ENCODE measurements at places on chromosomes 13 and 19. TPM values are rescaled to one million over a fixed set of nuclear protein-coding genes. Genes with fewer than 3 reads are reported as not detected.

DNA sequence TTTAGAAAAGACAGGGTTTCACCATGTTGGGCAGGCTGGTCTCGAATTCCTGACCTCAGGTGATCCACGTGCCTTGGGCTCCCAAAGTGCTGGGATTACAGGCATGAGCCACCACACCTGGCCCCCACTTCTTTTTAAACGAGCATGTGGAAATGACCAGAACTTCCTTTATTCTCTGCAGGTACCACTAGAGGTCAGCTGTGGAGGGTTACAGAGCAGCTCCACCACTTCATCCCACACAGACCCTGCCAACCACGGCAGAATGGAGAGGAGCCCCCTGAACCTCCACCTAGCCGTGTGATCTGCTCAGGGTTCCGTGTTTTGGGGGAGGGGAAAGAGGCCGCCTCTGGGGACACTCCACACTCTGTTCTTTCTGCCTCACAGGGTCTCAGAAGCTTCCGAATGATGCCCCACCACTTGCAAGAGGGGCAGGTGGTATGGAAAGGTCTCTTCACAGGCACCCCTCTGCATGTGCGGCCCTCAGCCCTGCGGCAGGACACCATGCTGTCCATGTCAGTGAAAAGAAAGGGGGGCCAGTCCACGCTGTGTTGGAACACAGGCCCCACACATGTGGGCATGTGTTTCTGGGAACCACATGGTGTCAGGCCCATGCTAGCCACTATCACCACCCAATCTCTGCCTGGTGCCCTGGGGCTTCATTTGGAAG lies 465.0 kb downstream of the TSHZ3 start:
- DNase-seq: no peak

DNA sequence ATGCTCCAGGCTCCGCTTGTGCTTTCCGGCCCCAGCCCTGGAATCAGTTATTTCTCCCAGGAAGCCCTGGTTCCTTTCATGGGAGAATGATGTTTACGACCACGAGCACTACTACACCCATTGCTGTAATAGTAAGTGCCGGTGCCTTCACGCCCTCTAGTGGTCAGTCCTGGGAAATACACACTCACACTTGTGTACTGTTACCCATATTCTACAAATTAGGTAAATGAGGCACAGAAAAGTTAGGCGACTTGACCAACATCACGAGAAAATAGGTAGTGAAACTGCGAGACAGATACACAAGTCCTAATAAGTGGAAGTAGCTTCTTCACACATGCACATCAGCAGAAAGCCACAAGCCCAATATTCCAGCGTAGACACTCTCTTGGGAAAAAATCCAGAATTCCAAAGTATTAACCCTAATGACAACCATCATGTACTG lies 21.7 kb downstream of the CEACAM21 start:
- DNase-seq: peak; percentile 74

GRCh38 chr13:30125422-30126073 lies 181.8 kb downstream of the KATNAL1 start:
- DNase-seq: no peak

DNA sequence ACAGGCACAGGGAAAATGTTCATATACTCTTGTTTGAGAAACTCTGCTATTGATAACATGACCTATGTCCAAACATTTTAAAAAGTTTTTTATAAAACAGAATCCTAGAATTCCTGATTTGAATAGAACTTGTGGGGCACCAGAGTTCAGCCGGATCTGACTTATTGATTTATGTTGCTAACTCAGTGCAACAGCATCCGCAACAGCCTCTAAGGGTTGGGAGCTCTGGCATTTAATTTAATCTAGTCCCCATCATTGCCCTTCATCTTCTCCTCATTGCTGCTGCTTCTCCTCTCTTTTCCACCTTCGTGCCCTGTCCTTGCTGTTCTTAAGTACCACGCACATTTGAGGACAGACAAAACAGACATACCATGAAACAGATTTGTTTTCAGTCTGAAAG lies 214.5 kb downstream of the FGF14 start:
- DNase-seq: no peak

DNA sequence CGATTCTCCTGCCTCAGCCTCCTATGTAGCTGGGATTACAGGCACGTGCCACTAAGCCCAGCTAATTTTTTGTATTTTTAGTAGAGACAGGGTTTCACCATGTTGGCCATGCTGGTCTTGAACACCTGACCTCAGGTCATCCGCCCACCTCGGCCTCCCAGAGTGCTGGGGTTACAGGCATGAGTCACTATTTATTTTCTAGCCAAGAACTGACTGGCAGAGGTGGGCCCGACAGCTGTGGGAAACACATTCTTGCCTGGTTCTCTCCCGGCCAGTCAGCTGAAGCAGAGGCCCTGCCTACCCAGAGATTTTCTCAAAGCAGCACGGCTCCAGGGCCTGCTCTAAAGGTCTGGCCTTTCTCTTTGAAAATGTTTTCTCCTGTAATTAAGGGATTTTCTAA lies 108.0 kb downstream of the KCTD15 start:
- DNase-seq: no peak

- no peak for DNase-seq
Measured at GRCh38 chr13:111886217-111886945, 180.6 kb upstream of the SOX1 start.

- DNase-seq: no peak
Measured at GRCh38 chr19:3129112-3129511, 6.7 kb upstream of the GNA15 start.

NR1H2 gene
- total RNA-seq: 68.2 TPM

DNA sequence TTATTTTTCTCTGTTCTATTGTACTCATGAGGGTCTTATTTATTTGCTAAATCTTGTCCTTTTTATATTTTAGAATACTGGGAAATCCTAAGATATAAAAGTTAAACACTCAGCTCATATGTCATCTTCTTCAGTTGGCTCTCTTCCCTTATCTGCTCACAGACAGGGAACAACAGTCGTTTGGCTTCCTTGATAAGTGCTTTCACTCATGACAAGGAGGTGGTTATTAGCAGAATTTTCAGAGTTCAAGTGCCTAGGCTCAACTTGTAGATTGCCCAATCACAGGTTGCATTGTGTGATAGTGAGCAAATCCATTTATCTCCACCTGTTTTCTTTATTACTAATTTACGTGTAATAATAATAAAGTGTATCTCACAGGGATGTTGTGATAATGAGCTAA lies 620.3 kb upstream of the PCDH20 start:
- no peak for DNase-seq

C19orf38 gene
- total RNA-seq: 9.9 TPM

DNA sequence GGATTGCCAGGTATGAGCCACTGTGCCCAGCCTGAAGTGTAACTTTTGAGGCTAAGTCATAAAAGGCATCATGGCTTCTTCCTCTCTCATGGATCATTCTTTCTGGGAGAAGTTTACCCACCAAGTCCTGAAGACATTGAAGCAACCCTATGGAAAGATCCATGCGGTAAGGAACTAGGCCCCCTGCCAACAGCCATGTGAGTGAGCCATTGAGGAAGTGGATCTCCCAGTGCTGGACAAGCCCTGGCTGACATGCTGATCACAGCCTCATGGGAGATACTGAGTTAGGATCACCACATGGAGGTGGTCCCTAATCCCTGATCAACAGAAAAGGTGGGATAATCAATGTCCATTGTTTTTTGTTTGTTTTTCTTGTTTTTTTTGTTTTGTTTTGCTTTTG lies 3.3 kb upstream of the NUDT19 start:
- DNase-seq: no peak

CEACAM20 gene
- not detected for total RNA-seq

DNA sequence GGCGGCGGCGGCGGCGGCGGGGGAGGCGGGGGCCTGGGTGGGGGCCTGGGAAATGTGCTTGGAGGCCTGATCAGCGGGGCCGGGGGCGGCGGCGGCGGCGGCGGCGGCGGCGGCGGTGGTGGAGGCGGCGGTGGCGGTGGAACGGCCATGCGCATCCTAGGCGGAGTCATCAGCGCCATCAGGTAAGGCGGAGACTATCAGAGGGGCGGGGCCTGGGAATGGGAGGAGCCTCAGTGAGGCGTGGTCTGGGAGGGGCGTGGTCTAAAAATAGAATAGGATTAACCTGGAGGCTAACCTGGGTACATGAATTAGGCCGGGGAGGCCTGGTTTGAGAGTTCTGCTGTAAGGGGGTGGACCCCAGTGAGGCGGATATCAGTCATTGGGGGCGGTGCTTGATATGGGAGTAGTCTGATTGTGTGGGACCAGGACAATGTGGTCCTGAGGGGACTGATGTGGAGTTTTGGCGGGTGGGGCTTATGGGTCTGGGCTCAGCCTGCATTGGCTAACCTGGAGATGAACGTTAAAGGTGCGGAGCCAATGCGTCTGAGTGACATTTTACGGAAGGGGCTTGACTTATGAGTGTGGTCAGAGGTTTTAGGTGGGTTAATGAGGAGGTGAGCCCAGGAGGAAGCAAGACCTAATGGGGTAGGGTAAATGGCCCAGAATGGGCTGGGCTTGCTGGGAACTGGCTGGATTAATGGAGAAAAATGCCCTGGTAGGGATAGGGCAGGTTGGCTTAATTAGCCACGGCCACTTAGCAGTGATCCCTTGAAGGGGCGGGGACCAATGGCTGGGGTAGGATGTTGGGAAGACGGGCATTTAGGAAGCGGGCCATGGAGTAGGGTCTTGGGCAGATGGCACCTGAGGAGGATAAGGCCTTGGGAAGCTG lies 1.4 kb downstream of the CAPNS1 start:
- DNase-seq: peak; percentile 88

GRCh38 chr13:26558987-26559386 lies 1.5 kb downstream of the WASF3 start:
- DNase-seq: no peak

- DNase-seq: no peak
Measured at GRCh38 chr13:68173111-68173510, 943.0 kb upstream of the PCDH9 start.

- DNase-seq: no peak
Measured at GRCh38 chr13:108816375-108816774, 187.0 kb downstream of the MYO16 start.

TINCR gene
- total RNA-seq: 0.91 TPM

- no peak for DNase-seq
Measured at GRCh38 chr19:23343434-23344010, 51.7 kb downstream of the ZNF91 start.

ZNF441 gene
- 6.0 TPM for total RNA-seq

SIGLEC12 gene
- 1.0 TPM for total RNA-seq

ZNF85 gene
- 23.8 TPM for total RNA-seq

DNA sequence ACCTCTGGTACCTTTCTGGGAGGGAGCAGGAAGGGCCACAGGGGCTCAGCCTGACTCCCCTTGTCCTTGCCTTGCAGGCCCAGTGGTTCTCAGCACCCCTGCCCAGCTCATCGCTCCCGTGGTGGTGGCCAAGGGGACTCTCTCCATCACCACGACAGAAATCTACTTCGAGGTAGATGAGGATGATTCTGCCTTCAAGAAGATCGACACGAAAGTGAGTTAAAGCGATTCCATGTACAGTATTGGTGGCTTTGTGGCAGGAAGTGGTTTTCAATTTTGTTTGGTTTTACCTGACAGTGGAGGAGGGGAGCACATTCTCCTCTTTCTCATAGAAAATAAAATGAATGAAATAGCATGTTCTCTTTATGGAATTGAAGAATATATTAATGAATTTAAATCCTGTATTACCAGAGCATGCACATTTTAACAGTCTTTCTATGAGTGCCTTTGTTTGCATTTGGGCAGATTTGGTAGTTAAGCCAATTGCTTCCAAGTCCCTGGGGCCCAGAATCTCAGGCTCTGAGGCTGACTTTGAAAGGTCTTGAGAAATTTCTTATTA lies 4.1 kb downstream of the MAB21L1 start:
- peak; percentile 10 for DNase-seq

- no peak for DNase-seq
Measured at GRCh38 chr13:89541091-89542030, 1806.1 kb upstream of the MIR17HG start.

- DNase-seq: no peak
Measured at GRCh38 chr13:43129511-43130110, 106.2 kb downstream of the DNAJC15 start.

- DNase-seq: no peak
Measured at GRCh38 chr13:32907211-32907610, 109.0 kb upstream of the KL start.

ZNF569 gene
- 9.8 TPM for total RNA-seq

KIR2DL3 gene
- total RNA-seq: not detected

PLVAP gene
- not detected for total RNA-seq

GRCh38 chr19:1624458-1624857 lies 19.2 kb upstream of the UQCR11 start:
- peak; percentile 49 for DNase-seq

- no peak for DNase-seq
Measured at GRCh38 chr19:31627620-31628365, 278.6 kb upstream of the TSHZ3 start.

GRCh38 chr13:39968646-39969475 lies 313.4 kb downstream of the COG6 start:
- DNase-seq: no peak

CDX2 gene
- total RNA-seq: not detected

- DNase-seq: no peak
Measured at GRCh38 chr13:76189882-76190519, 553.9 kb downstream of the LMO7 start.

ZNF560 gene
- total RNA-seq: 0.96 TPM

CYP4F2 gene
- total RNA-seq: not detected

HCST gene
- total RNA-seq: 56.1 TPM

DNA sequence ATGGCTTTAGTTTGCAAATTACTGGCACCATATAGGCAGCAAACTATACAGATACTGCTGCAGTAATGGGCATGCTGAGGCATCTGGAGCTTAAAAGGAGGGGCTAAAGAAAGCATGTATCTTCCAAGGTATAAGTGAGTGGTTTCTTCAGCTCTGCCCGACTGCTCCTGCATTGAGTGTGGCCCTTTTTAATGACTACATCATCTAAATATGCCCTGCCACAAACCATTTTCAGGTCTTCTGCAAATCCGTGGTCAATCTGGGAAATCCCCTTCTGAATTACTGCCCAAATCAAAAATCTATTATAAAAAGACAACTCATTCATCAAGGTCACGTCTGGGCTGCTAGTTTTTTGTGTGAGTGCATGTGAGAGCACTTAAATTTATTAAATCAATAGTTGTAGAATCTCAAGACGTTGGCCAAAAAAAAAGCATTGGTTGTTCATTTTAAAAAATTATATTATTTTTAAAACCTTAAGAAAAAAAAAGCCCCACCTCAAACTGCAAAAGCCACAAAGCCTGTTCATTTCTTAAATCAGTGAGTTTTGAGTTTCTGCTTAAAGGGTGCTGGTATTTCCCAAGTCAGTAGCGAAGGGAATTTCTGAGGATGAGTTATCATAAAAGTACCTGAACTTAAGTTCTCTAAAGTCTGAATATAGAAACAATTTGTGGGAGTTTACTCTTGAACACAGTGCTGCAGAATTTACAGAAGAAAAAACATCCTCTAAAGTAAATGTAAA lies 16.3 kb downstream of the LCP1 start:
- DNase-seq: peak; percentile 59

DNA sequence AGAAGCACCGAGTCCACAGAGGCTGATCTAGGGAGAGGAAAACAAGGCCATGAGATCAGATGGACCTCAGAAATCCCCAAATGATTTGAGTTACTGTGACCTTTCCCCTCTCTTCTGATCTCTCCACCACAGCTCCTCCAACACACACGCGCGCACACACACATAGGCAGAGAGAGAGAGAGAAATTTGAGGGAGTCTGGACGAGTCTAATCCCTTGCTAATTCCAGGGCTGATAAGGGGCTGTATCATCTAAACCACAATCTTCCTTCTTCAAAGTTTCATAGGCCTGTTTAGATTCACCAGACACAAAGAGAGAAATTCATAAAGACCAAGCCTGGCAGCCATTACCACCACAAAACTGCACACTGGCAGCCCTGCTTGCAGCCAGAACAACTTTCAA lies 8.6 kb downstream of the ZFP82 start:
- no peak for DNase-seq

HRC gene
- not detected for total RNA-seq

GRCh38 chr19:30119180-30119908 lies 177.3 kb downstream of the URI1 start:
- no peak for DNase-seq

- no peak for DNase-seq
Measured at GRCh38 chr19:1483131-1483978, 4.3 kb upstream of the C19orf25 start.

ACP7 gene
- total RNA-seq: not detected
